Activated CD4-positive, alpha-beta T cell treated with anti-CD3 and anti-CD28 coated beads for 36 hours (primary cell): ENCODE measurements at places on chromosomes 4 and X.

DNA sequence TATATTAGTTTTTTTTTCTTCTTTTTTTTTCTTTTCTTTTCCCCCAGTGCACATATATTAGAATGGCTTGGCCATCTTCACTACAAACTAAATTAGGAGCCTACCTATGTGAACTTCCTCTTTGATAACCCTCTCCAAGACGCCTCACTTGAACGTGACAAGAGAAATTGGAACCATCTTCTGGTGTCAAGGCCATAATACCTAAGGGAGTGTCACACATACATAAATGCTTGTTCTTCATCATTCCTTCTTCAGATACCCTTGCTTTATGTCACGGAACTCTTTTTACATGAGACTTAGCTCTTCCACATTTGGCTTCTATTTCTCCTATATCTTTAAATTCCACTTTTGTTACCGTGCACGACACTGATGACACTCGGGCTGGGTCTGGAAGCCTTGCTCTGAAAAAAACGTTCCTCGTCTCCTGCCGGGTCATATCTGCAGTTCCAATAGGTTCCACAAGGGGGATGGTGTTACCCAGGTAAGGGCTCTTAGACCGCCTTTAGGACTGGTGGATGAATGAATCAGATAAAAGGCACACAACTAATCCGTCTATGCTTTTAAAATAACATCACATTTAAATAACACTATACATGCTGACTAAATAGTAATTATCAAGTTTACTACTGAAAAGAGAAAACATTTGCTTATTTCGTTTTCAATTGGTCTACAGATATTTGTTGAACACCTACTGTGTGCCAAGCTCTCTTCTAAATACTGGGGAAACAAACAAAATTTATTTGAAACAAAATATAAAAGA, 19.9 kb downstream of the DGAT2L6 start:
- DNase-seq, result peak; percentile 78
- peaks cover 2% of the 10 kb centered on the region for H3K27me3 ChIP-seq
- no peak overlapping the region for H3K4me3 ChIP-seq
- peaks cover 2% of the 10 kb centered on the region for H3K4me1 ChIP-seq
- H3K27ac ChIP-seq, result no peak overlapping the region

DNA sequence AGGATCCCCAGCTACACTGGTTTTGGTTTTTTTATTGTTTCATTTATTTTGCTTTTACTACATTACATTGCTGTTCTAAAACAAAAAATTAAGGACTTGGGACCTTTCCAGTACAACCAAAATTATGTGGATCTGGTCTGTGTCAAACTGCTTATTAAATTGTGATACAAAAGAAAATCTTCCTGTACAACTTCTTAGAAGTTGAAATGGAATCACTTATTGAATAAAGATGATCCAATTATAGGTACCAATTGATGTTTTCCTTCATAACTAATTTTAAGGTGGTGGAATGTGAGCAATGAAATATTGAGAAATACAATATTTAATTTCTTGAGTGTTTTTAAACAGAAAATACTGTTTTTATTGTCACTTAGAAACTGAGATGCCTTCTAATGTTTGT, 67.3 kb downstream of the C4orf46 start:
- H3K4me1 ChIP-seq, result no peaks in the 10 kb centered on the region
- no peak for DNase-seq
- H3K27ac ChIP-seq, result no peak overlapping the region
- no peaks in the 10 kb centered on the region for H3K36me3 ChIP-seq

- no peak overlapping the region for H3K27ac ChIP-seq
- H3K4me3 ChIP-seq, result no peak overlapping the region
- H3K27me3 ChIP-seq, result no peaks in the 10 kb centered on the region
- H3K4me1 ChIP-seq, result peaks cover 15% of the 10 kb centered on the region
- no peaks in the 10 kb centered on the region for H3K36me3 ChIP-seq
- peak; percentile 22 for DNase-seq
Observed at GRCh38 chr4:89222170-89222569, 85.4 kb downstream of the GPRIN3 start.

DNA sequence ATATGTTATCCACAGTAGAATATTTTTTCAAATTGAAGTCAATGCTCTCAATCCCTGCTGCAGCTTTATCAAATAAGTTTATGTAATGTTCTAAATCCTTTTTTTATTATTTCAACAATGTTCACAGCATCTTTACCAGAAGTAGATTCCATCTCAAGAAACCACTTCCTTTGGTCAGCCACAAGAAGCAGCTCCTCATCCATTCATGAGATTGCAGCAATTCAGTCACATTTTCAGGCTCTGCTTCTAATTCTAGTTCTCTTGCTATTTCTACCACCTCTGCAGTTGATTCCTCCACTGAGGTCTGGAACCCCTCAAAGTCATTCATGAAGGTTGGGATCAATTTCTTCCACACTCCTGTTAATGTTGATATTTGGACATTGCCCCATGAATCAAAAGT, 2301.3 kb upstream of the TENM3 start:
- DNase-seq, result no peak
- no peak overlapping the region for H3K4me3 ChIP-seq
- H3K27ac ChIP-seq, result no peak overlapping the region
- H3K36me3 ChIP-seq, result no peaks in the 10 kb centered on the region
- no peaks in the 10 kb centered on the region for H3K4me1 ChIP-seq
- H3K27me3 ChIP-seq, result no peaks in the 10 kb centered on the region

DNA sequence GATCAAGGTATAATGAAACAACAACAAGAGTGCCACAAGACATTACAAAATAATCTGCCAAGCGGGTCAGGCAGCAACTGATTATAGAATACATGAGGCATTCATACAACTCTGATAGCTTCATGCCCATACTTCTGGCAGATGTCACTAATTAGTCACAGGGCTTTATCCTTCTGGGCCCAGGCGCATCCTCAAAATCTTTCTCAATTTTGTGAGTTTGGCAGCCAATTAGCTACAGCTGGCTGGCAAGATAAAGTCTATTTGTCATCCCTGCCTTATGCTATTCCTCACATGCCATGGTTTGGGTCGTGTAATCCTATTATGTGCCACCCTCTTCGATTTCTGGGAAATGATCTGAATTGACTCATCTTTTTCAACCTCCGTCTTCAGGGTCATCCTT, 254.3 kb downstream of the PACRGL start:
- no peak overlapping the region for H3K4me3 ChIP-seq
- H3K4me1 ChIP-seq, result no peaks in the 10 kb centered on the region
- DNase-seq, result no peak
- H3K36me3 ChIP-seq, result no peaks in the 10 kb centered on the region
- H3K27ac ChIP-seq, result no peak overlapping the region

DNA sequence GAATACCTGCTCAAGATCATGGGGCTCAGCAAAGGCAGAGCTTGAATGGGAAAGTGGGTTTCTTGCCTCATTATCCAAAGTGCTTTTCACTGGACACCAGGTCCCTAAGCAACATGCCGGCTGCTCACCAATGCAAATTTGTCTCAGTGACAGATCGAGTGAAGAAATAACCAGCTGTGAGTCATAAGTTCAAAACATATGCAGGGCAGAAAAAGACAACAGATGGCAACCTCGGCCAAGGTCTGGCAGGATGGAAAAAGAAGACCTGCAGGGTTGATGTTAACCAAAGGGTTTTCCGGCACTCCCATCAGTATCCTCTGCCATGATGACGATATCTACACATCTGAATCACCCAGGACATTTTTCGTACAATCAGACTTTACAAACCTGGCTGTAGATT, 124.1 kb downstream of the AFAP1 start:
- DNase-seq, result no peak
- peaks cover 11% of the 10 kb centered on the region for H3K4me1 ChIP-seq
- no peaks in the 10 kb centered on the region for H3K27me3 ChIP-seq

- no peaks in the 10 kb centered on the region for H3K36me3 ChIP-seq
- peaks cover 5% of the 10 kb centered on the region for H3K27me3 ChIP-seq
- H3K4me1 ChIP-seq, result no peaks in the 10 kb centered on the region
- no peak overlapping the region for H3K4me3 ChIP-seq
Observed at GRCh38 chrX:43868791-43869190, 13.5 kb downstream of the MAOB start.

GRCh38 chr4:129978315-129978714, 882.4 kb downstream of the C4orf33 start:
- H3K4me3 ChIP-seq, result no peak overlapping the region
- no peaks in the 10 kb centered on the region for H3K36me3 ChIP-seq
- no peak for DNase-seq
- no peaks in the 10 kb centered on the region for H3K27me3 ChIP-seq
- H3K27ac ChIP-seq, result no peak overlapping the region

- H3K27me3 ChIP-seq, result peaks cover 4% of the 10 kb centered on the region
- no peak for DNase-seq
- no peak overlapping the region for H3K4me3 ChIP-seq
Observed at GRCh38 chr4:182325397-182325796, 82.2 kb downstream of the TENM3 start.

DNA sequence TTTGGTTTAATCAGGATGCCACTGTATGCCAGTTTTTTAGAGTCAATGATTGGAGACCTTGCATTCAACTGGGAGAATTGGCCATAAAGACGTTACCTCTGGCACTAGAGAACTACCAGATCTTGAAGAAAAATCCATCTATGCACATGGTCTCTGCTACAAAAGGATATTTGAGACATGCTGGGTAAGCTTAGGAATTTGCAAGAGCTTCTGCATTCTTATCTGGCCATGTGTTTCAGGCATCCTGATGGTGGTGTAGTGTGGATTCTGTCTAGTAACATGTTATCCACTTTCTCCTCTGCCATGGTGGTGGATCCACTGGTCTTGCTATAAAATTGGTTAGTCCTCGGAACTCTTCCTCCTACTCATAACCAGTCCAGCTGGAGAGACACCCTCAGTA, 185.3 kb upstream of the WDFY3 start:
- no peak overlapping the region for H3K4me3 ChIP-seq
- H3K27ac ChIP-seq, result no peak overlapping the region
- no peaks in the 10 kb centered on the region for H3K4me1 ChIP-seq
- no peak for DNase-seq
- peaks cover 2% of the 10 kb centered on the region for H3K27me3 ChIP-seq
- no peaks in the 10 kb centered on the region for H3K36me3 ChIP-seq

- no peaks in the 10 kb centered on the region for H3K4me1 ChIP-seq
- no peaks in the 10 kb centered on the region for H3K36me3 ChIP-seq
- no peak for DNase-seq
- no peak overlapping the region for H3K27ac ChIP-seq
Observed at GRCh38 chrX:112761242-112762207, 79.1 kb downstream of the AMOT start.

DNA sequence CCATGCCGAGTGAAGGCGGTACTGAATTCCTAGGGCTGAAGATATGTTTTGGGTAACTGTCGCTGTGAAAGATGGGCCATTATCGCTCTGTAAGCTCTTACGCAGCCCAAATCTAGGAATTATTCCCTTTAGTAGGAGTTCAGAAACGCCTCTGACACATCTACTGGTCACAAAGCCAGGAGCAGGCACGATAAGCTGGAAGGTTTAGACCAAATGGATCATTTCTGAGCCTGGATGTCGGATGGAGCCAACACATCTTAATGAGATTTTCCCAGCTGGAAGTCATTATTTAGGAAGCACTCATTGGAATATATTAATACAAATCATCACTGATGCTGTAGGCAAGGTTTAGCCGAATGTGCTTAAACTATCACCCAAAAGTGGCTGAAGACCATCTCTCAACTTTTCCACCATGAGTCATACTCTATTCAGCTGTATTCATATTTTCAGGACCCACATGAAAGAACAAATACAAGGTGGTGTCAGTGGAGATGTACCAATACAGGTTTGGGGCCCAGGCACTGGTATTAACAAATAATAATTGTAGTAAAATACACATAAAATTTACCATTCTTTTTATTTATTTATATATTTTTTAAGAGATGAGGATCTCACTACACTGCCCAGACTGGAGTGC, 34.2 kb upstream of the ATRX start:
- H3K27me3 ChIP-seq, result no peaks in the 10 kb centered on the region
- H3K27ac ChIP-seq, result no peak overlapping the region
- DNase-seq, result no peak

DNA sequence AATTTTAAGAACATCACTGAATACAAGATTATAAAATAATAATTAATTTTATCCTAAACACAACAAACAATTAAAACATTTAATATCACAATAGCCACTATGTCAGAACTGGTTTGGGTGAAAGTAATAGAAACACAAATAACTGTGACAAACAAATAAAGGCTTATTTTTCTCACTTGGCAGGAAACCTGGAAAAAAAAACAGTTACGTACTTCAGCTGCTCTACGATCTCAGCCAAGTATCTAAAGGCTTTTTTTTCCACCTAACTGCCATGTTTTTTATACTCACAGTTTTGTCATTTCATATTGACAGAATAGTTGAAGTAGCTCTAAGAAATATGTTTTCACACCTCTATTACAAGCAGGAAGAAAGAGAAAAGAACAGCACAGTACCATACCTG, 284.8 kb upstream of the INTU start:
- H3K27ac ChIP-seq, result no peak overlapping the region
- H3K27me3 ChIP-seq, result no peaks in the 10 kb centered on the region
- no peaks in the 10 kb centered on the region for H3K36me3 ChIP-seq

DNA sequence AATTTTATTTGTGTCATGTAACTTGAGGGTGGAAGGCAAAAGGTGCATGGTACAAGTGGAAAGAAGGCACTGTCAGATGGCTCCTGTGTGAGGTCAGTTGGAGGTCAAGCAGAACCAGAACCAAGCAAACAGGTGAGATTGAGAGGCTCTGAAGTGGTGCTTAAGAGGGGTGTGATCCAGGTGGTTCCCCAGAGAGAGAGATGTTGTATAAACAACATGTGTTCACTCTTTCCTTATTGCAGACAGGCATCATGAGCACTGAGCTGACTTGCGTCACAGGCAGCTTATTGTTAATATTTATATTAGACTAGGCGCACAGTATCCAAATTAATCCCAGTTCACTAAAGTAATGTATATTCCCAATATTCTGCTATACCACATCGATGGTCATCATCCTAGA, 56.8 kb downstream of the CXCL13 start:
- no peak overlapping the region for H3K27ac ChIP-seq
- H3K4me3 ChIP-seq, result no peak overlapping the region
- no peak for DNase-seq
- H3K27me3 ChIP-seq, result no peaks in the 10 kb centered on the region
- H3K4me1 ChIP-seq, result no peaks in the 10 kb centered on the region
- no peaks in the 10 kb centered on the region for H3K36me3 ChIP-seq
